ENCODE measurements at places on chromosomes 12 and 14.

GRCh38 chr14:50967790-50968189, 23.5 kb upstream of the PYGL start:
- no peak for DNase-seq

DNA sequence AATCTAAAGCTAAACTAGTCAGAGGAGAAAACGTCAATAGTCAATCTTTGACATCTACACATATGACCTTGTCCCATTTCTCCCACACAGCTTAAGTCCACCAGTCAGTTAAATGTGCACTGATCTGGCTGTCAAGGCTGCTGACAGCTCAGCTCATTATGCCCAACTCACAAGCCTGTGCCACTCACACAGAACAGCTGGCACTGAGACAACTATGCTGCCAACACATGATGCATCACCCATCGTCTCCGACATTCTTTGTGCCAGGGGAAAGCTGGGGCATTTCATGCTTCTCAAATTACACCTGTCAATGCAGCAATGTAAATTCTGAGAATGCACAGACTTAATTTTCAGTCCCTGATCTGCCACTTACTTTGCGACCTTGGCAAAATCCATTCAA, 25.3 kb downstream of the GNS start:
- DNase-seq: no peak

DNA sequence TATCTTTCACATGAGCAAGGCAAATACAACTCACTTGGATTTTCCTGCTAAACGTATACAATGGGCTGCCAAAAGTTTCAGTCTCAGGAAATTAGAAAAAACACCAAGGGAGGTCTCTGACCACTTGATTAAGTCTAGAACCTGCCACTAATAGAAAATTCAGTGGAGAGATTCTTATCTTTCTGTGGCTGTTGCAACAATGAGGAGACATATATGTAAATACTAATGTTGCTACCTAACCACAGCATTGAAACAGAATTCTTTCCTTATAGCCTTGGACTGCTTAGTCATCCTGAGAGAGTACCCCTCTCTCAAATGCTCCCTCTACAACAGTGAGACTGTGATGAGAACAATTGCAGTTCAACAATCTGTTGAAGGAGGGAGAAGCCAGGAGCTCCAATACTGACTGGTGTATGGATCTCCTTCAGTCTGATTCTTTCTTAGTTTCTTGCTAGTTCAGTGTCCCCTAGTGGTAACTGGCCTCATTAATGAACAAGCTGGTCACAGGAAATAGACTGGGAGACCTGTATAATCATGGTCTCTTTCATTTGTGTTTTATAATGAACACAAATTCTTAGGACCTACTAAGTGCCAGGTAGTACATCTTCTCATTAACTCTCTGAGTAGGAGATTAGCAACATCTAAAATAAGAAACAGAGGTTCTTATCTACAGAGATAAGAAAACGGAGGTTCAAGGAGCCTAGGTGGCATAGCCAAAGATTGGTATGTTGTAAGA, 164.5 kb downstream of the SLC38A4 start:
- DNase-seq: no peak

DNA sequence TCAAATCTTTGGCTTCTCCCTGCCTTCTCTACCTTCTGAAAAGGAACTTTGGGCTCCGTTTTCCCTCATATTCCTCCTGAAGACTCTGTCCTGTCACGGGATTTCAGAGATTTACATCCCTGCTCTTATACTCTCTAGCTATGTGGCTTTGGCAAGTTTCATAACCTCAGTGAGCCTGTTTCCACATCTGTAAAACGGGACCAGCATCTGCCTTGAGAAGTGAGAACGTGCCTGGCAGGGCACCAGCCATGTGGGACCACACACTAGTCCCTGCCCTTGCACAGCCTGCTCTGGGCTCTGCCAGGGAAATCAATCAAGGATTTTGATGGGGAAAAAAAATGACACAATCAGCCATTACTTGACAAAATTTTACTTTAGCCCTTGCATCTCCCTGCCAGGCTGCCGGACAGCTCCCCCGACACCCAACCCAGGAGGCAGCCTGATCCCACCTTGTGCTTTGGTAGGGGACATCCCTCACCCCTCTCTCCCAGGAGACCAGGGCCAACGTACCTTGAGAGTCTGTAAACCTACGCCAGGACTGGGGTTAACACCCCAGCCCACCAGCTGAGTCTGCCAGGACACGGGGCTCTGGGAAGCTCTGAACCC, 8.5 kb downstream of the PHETA1 start:
- no peak for DNase-seq

DNA sequence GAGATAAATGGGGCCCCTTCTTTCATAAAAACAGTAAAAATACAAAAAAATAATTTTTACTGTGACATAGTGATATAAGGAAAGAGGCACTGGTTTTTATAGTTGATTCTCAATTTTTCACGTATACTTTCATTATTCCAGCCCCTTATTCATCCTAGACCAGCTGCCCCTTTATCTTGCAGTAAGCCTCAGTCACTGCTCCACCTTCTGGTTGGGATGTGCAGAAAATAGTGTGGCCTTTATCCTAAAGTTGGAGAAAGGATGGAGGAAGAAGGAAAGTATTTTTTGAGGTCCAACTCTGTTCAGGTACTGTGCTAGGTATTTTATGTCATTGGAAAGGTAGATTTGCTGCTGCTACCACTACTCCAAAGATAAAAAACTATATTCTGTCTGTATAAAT, 172.7 kb downstream of the ANO6 start:
- DNase-seq: no peak

DNA sequence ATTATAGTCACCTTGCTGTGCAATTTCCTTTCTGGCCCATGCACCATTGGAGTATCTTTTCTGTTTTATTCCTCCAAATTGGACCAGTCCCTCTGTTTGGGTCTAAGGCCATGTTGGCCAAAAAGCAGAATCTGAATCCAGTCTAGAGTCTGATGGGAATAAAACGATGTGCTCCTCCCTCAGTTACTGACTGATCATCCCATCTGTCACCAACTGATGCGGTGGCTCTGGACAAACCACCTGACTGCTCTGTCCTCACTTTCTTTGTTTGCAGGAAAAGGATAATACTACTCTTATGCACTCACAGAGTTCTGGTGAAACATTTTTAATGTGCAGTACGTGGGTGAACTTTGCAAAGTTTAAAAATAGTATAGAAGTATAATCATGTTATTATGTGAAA, 120.2 kb upstream of the HIF1A start:
- no peak for DNase-seq

DNA sequence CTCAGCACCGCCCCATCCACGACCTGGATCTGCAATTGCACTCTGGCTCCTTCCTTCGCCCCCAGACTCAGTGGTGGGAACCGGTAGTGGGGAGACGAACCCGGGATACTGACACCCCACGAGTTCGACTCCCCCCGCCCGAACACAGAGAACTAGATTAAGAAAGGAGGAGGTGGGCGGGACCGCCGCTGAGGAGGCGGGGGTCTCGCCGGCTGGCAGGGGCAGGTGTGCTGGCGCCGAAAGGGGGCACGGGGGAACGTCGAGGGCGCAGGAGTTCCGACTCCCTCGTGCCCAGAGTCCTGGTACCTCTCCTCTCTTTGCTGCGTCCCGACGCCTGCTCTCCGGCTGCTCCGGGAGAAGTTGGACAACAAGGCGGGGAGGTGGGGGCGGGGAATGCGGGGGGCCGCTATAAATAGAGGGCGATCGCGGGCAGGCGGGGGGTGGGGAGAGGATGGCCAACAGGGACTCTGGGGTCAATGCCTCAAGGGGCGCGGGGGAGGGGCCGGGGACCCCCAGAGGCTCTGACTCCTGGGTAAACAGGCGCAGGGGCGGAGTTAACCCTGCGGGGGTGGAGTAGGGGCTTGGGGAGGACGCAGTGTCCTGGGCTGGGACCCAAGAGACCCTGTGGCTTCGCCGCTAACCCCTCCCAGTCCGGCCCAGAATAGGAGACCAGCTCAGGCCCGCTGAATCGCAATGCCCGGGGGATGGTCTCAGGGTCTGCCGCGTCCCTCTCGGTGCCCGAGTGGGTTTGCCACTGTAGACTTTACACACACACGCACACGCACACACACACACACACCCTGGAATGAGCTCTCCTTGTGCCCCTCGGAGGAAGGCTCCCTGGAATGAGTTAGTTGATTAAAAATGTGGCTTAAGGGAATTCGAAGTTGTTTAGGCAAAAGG, 761 bp upstream of the NDRG2 start:
- no peak for DNase-seq

GRCh38 chr12:68081561-68081960, 78.0 kb downstream of the IFNG start:
- DNase-seq: no peak

GRCh38 chr12:110039085-110039807, 9.1 kb downstream of the C12orf76 start:
- no peak for DNase-seq

- no peak for DNase-seq
Observed at GRCh38 chr14:74739293-74740030, 23.7 kb upstream of the YLPM1 start.

GRCh38 chr12:12405882-12406281, 49.0 kb downstream of the BORCS5 start:
- DNase-seq: no peak

DNA sequence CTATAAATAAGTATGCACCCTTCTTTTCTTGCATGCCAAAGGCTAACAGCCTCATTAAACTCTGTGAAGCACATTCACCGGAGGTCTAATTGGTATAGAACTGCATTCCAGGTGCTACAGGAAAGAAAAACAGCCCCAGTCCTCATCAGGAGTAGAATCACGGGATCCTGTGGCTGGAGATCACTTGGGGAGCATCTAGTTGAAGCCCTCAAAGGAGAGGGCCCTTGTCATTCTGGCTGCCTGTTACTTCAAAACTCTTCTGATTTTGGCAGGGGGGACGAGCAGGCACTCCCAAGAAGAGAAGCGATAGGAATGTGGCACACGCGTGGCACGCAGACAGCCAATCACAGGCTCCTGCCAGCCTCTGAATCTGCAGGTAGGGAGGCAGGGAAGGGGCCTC, 154.4 kb downstream of the TTC7B start:
- no peak for DNase-seq

GRCh38 chr14:96046630-96047029, 7.5 kb downstream of the C14orf132 start:
- no peak for DNase-seq

DNA sequence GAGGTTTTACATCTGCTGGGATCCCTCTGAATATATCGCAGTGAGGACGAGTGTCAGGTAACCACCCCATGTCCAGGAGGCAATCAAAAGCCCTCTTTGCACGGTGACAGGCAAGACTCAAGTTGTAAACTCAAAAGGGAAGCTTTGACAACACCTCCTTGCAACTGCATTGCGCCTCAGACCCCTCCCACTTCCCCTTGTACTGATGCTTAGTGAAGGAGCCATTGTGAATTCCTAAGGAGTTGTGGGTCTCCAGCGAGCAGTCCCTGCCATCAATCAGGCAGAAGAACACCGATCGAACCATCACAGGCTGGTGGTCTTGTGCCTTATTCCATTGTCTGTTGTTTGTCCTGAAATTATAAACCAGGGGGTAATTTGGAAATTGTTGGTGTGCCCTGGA, 112.6 kb downstream of the CCDC60 start:
- DNase-seq: no peak

GRCh38 chr12:52517005-52517835, 3.0 kb downstream of the KRT5 start:
- DNase-seq: no peak

DNA sequence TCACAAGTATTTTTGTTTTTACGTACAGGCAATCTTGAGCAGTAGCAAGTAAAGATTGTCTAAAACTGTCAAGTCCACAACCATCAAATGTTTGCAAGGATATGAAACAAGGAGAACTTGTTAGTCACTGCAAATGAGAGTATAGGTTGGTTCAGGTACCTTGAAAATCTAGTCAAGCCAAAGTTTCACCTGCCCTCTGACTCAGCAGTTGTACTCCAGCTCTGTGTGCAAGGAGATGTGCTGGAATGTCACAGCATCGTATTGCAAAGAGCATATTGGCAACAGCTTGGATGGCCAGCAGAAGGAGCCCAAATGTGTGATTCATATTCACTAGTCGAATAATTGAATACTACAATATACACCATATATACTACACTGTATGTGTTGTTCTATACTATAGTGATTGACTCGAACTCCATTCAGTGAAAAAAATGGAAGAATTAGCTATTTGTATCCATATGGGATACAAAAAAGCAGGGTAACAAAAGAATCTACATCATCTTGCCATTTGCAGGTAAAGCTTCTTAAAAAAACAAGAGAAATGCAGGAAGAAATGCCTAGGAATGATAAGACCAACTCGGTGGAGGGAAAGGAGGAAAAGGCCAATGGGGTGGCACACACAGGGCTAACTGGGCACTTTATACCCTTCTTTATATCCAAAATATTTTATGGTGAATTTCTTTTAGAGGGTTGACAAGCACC, 44.0 kb downstream of the EID3 start:
- DNase-seq: no peak

GRCh38 chr14:86532219-86532618, 1002.3 kb downstream of the FLRT2 start:
- DNase-seq: no peak

- no peak for DNase-seq
Observed at GRCh38 chr14:77508876-77509275, 10.3 kb upstream of the ISM2 start.

- no peak for DNase-seq
Observed at GRCh38 chr12:107127482-107128430, 34.4 kb upstream of the CRY1 start.
